ENCODE measurements at places on chromosomes 11 and 22. TPM values are rescaled to one million over a fixed set of nuclear protein-coding genes. Genes with fewer than 3 reads are reported as not detected.
A peak's percentile ranks its signal among the peaks of the same experiment; 100 is the strongest.

RPS6KB2 gene
- total RNA-seq, result 34.1 TPM

DNA sequence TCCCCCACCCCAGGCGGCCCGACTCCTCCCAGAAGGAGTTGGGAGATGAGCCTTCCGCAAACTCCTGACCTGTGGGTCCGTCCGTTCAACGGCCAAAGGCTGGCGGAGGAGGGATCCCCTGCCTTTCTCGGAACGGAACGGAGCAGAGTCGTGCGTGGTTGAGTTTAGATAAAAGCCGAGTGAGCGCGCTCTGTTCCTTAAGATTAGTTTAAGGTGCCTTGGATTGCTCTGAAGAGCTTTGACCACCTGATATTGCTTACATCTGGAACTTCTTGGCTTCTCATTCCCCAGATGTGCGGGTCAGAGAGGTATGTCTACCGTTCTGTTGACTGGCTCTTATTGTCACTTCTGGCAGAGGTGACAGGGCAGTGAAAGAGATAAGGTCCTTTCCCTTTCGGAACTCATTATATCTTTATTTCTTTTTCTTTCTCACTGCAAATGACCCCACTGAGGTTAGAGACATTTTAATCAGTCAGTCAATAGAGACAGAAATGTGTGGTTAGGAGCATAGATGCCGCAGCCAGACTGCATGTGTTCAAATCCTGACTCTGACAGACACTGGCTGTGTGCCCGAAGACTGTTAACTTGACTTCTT, at the start of gene TRIM6:
Gene TRIM6, plus strand, starts transcription at position 31 of the 595 bp plus-strand sequence. Its CDS starts 261 bp downstream, at position 292.
- peak; percentile 62 for DNase-seq

- no peak for DNase-seq
Observed at GRCh38 chr11:33467966-33468365, 210.8 kb downstream of the HIPK3 start.

DNA sequence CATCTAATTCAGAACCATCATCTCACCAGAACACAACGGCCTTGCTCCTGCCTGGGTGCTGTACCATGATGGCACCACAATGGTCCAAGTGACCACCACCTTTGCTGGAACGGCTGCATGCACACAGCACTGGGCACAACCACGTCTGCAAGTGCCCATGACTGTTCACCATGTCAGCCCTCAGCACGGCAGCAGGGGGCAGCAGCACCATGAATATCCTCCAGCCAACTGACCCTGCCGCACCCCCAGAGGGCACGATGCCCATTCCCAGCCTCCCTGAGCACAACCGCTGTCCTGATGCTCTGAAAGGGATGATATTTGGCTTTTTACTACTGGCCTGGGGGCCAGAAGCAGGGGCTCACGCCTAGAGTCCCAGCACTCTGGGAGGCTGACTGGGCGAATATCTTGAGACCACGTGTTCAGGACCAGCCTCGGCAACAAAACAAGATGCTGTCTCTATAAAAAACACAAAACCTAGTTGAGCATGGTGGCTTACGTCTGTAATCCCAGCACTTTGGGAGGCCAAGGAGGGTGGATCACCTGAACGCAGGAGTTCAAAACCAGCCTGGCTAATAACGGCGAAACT, 25.7 kb downstream of the DRD4 start:
- peak; percentile 67 for DNase-seq

DNA sequence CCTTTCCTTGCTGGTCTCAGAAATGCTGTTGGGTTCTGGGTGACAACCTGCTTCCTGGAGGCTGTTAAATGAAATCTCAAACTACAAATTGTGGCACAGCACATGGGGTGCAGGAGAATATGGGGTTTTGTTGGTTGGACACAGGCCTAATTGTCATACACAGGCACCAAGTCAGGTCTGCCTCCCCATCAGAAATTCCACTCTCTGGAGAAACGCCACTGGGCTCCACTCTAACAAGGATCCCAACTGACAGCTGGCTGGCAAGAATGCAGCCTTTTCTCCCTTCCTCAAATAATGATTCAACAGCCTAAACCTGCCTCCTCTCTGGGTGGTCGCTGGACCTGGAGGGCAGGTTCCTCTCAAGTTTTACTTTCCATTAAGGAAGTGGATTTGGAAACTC, 177.8 kb upstream of the NARS2 start:
- no peak for DNase-seq

GRCh38 chr11:46237248-46238077, 40.0 kb upstream of the CREB3L1 start:
- DNase-seq, result peak; percentile 67

ISX gene
- under 0.01 TPM for total RNA-seq

Data from uterus (tissue), 4 donors.